ENCODE measurements at places on chromosomes 6 and 20.

- DNase-seq, result no peak
Measured at GRCh38 chr20:3150908-3151307, 8.8 kb downstream of the FASTKD5 start.

GRCh38 chr20:13121840-13122515 lies 99.1 kb upstream of the ISM1 start:
- no peak for DNase-seq

- peak; percentile 87 for DNase-seq
Measured at GRCh38 chr6:1554476-1555310, 55.0 kb upstream of the FOXC1 start.

DNA sequence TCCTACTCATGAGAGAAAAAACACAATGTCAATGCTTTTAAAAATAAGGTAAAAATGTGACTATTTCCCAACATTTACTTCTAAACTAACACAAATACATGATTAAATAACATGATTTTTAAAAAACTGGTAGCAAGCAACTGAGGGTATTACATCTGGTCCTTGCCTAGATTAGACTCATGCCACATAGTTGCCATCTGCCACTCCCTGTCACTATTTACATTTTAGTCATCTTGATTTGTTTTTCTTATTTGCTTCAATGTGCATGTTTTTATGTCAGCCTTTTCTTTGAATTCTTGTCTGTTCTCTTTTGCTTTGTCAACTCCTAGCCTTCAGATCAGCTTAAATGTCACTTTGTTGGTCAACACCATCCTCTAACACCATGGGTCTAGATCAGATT lies 207.0 kb upstream of the SIM1 start:
- no peak for DNase-seq

- DNase-seq, result no peak
Measured at GRCh38 chr20:44701858-44702256, 13.3 kb upstream of the CCN5 start.

DNA sequence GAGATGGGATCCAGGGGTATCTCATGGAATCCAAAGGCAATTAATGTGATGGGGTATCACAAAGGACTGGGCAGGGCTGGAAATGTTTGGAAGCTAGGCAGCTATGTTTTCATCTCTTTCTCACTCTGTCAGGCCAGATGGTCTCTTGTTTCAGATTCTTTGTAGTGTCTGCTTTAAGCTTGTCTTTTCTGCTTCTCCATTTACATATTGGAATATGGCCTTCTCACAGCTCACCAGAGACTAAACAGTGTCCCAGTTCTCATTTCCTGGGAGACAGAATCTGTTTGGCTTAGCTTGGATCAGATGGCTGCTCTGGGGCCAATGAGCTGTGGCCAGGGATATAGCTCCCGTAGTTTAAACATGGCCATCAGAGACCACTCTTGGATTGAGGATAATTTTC lies 78.9 kb downstream of the SLC35F1 start:
- DNase-seq, result no peak

All from stomach (tissue), 19 donors.